ENCODE measurements at places on chromosomes 7 and 10.

DNA sequence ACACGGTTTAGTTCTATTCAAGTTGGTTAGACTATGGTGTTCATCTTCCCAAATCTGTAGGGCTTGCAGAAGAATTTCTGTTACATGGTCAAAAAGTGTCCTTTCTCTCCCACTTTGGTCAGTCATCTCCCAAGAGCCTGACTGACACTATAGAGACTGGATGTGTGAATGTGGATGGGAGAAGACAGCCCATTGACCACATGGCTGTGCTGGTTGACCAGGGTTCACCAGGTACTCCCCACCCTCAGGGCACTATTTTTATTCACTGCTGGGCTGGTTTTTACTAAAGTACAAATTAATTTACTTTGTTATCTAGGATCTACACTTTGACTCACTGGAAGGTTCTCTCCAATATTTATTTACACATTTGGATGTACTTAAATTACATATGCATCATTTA, 2.3 kb downstream of the ZNF804B start:
- DNase-seq: no peak

DNA sequence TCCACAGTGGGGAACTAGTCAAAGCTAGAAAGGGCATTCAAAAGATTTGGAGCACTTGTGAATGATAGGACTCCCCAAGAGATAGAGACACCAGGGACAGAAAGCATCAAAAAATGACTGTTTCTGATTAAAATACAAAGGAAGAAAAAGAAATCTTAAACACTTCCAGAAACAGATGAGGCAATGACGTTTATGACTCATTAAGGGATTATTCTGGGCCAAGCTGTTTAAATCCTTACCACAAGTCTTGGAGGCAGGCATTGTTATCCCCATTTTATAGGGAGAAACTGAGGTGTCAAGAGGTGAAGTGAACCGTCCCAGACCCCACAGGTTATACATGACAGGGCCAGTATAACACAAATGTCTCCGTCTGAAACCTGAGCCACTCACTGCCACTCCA, 68.3 kb upstream of the AMPH start:
- no peak for DNase-seq

- DNase-seq: no peak
Observed at GRCh38 chr7:68038621-68039314, 1042.1 kb downstream of the TYW1 start.

DNA sequence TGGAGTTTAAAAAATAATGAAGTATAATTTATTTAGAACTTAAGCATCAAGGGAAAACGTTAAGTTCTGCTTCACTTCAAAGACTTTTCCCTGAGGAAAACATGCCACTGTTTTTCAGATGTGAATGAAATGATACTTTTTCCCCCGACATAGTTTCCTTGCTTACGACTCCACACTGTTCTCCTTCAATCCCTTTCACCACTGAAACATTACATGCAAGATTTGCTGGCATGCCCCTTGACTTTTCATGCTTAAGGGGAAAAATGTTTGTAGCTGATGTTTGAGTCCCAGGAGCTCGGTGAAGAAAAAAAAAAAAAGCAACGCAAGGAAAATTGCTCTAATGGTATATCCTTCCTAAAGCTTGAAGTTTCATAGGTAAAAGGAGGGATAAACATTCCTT, 10.0 kb downstream of the GLI3 start:
- no peak for DNase-seq

GRCh38 chr7:2432910-2433712, 29.7 kb downstream of the CHST12 start:
- DNase-seq: no peak

- no peak for DNase-seq
Observed at GRCh38 chr10:43863270-43863669, 214.6 kb upstream of the ZNF32 start.
